Head of caudate nucleus (tissue), 42 donors: ENCODE measurements at places on chromosomes 7 and 10.

DNA sequence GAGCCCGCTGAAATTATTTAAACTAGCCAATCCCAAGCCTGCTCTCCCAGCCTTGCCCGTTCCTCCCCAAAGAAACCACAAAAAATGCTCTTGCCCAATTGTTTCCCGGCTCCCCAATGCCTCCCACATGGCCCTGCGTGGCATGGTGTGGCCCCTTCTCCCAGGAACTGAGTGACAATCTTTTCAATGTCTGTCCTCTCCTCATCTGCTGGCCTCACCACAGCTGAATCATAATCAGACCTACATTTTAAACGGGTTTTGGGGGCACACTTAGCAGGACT, 201.5 kb downstream of the PRPF18 start:
- DNase-seq, result no peak

DNA sequence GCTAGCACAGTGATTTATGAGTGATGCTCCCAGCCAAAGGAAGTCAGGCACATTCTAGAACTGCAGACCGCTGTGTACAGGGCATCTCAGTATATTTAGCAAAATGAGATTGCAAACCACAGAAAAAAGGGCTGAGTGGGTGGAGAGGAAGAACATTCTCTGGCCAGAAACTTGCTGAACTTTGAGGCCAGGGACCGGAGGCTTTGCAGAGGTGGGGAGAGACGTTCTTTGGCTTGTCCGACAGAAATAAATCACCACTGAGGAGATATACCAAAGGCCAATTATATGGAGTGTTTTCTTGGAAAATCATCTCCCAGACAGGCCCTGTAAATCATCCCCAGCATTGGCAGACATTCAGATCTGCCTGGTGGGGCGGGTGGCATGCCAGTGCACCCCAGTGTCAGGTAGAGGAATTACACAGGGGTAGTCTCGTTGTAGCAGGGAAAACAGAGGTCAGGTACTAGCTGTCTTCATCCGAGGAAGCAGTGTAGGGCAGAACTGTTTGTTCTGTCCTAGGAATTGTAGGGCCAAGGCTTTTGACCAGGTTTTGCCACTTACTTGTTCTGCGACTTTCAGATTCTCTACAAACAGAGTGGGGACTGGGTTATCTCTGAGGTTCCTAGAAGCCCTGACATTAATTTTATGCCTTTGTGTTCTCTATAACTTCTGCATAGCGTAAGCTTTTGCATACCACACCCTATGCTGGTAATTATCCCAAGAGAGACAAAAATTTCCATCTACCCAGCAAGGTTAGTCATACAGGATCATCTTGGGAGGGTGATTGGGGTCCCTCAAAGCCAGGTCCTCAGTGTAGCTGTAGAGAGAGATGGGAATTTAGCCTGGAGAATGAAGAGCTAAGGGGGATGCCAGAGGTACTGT, 655.6 kb downstream of the LRMDA start:
- no peak for DNase-seq

GRCh38 chr7:142914121-142914520, 19.4 kb downstream of the TRPV5 start:
- DNase-seq, result no peak

GRCh38 chr10:32253821-32254220, 93.1 kb downstream of the EPC1 start:
- no peak for DNase-seq

- no peak for DNase-seq
These were observed 57.2 kb downstream of the CALML3 start for GRCh38 chr10:5581670-5582566.

DNA sequence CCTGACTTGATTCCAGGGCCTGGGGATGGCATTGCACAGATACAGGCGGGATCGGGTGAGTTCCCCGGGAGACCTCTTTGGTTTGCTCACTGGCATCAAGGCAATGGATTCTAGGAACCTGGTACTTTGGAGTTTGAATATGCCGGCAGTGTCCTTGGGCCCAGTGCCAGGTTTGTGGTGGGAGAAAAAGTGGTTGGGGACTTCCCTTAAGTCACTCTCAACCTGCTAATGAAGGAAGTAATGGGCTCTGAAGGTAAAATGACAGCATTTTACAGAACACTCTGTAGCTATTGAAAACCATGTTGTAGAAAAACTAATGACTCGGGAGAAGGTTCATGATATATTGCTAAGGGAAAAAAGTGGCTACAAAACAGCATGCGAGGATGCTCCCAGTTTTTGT, 129.9 kb downstream of the CFAP58 start:
- no peak for DNase-seq
